ENCODE measurements at places on chromosomes 5 and 9.

- DNase-seq: no peak
Measured at GRCh38 chr5:127235136-127235535, 55.5 kb upstream of the MEGF10 start.

DNA sequence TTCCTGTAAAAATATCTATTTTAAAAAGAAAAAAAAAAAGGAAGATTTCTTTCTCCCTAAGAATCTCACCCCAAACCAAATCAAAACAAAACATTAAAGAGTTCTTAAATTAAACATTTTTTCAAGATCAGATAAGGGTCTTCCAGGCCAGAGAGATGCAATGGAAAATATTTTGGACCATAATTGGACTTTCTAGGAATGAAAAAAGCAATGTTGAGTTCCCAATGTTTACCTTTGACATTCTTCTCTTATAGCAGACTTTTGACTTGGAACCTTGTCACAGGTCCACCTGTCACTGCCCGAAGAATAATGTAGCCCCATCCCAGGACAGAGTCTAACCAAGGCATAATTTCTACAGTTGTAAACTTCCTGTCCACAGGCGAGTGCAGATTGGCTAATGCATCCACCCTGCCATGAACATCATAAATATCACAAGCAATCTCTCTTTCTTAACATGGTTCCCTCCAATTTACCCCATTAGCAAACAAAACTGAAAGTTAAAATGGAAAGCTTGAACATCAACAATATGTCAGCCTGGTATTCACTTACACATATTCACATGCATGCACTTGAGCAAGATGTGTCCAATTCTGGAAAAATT, 121.7 kb upstream of the ZNF366 start:
- no peak for DNase-seq

DNA sequence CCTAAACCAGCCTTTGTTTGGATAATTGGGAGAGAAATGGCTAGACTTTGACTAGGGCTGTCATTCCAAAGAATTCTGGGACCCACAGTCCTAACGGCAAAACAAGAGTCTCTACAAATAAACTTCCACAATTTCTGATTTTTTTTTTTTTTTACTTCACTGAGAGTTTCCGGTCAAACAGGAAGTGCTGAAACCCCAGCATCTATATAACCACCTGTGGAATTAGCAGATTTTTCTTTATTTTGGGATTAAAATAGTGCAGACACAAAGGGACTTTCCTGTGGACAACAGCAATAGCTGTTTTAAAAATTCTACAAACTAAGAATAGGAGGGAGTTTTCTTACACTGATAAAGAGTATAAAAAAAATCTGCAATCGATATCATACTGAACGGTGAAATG, 157.4 kb downstream of the ARSB start:
- no peak for DNase-seq

DNA sequence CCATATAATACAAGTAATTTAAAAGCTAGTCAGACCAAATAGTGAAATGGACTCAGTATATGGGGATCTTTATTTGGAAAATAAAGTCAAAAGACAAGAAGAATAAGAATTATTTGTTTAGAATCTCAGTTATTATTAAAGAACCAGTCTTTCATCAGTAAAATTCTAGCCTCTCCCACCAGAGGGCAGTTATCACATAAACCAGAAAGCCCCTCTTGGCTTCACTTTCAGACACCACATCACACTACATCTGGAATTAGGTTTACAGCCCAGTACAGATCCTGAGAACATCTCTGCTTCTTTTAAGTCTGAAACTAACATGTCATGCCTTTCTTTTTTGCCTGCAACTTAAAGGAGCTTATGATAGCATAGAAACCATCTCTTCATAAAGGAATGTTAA, 12.2 kb upstream of the HSPB3 start:
- no peak for DNase-seq

DNA sequence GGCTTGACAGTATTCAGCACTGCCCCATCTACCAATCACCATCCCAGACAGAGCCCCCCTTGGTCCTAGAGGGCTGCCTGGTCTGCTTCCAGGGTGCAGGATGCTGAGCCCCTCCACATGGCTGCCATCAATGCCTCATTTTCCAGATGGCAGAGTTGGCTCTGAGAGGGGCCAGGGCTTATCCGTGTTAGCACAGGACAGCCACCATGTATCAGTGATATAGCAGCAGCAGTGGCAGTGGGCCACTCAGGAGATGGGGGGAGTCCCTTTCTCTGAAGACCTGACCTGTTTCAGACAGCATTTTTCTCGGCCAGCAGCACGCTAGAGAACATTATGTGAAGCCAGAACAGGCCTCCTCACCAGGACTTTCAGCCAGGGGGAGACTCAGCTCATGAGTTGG, 1.6 kb upstream of the SMIM32 start:
- DNase-seq: no peak

DNA sequence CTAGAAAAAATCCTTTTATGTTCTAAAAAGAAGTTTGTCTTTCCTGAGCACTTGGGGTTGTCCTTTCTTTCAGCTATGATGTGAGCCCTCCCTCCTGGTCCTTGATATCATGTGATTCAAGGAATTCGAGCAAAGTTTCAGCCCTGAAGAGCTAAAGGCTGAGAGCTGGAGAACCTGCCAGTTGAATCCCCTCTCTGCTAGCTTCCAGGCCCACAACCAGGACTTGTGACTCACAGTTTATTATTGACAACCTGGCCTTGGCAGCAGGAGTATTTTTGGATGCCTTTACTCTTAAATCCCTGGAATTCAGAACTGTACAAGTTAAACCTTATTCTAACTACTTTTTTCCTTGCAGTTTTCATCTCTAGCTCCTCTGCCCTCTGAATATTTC, 182.8 kb downstream of the SPOCK1 start:
- no peak for DNase-seq

GRCh38 chr5:29697278-29697677, 1496.2 kb upstream of the CDH6 start:
- no peak for DNase-seq

DNA sequence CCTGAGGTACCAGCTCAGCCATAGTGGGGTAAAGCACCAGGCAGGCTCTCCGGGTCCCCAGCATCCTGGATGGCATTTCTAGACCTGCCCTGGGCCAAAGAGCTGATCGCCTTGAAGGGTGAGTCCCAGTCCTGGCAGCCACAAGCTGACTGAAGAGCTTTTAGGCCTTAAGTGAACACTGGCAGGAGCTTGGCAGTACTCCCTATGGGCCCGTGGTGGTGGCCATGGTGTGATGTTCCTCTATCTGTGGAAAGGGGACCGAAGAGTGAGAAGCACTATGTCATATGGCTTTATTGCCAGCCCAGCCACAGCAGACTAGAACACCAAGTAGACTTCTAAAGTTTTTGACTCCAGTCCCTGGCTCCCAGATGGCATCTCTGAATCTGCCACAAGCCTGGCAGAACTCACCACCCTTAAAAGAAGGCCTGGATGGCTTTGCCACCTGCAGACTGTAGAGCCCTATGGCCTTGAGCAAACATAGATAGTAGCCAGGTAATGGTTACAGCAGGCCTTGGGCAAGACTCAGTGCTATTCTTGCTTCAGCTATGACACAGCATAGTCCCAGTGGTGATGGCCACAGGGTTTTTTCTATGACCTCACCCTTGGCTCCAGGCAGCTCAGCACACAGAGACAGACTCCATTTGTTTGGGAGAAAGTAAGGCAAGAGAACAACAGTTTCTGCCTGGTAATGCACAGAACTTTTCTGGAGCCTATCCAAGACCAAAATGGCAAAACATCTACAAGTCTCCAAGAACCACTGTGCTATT, 801.5 kb upstream of the DMAC1 start:
- DNase-seq: no peak

DNA sequence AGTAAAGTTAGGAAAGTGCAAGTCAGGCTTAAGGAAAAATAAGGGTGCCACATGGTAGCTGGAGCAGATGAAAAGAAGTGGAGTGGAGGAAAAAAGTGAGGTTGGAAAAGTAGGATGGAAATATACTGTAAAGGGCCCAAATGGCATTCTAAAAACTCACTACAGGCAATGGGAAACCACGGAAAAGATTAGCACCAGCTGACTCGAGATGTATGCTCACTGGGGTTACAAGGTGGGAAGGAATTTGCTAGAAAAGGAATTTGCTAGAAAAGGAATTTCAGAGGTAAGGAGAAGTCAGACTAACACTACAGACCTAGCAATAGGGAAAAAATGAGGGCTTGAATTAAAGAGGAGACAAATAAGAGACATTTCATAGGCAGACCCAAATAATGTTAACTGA, 3.6 kb downstream of the PSMD5 start:
- DNase-seq: no peak

DNA sequence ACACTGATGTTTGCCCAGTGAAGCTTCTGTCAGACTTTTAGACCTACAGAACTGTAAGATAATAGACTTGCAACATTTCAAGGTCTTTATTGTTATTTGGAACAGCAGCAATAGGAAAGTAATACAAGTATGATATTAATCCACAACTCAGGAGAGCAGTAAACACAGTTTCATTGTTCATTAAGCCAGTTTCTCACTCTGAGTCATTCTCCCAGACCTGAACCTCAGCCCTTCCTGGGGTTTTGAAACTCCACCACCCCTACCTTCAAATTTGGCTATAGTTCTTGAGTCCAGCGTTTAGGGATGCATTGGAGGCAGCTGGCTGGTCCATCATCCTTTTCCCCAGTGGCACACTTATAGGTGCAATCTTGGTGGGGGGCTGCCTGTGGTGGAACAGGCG, 203.2 kb downstream of the RAB3C start:
- DNase-seq: no peak

DNA sequence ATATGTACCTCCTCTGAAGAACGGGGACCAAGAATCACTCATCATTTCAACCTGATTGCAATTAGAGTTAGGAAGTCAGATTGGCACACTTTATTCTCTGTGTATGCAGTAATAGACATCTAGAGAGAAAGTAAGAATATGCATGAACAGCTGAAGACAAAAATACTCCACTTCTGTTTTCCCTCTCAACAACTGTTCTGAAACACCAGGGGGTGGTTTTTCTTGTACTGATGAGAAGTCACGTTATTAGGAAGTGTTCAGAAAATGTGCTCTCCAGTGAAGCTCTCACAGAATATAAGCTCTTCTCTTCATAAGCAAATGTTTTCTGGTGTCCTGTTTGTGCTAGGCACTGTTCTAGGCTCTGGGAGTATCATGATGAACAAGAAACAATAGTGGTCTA, 531.7 kb upstream of the C9orf72 start:
- DNase-seq: no peak

DNA sequence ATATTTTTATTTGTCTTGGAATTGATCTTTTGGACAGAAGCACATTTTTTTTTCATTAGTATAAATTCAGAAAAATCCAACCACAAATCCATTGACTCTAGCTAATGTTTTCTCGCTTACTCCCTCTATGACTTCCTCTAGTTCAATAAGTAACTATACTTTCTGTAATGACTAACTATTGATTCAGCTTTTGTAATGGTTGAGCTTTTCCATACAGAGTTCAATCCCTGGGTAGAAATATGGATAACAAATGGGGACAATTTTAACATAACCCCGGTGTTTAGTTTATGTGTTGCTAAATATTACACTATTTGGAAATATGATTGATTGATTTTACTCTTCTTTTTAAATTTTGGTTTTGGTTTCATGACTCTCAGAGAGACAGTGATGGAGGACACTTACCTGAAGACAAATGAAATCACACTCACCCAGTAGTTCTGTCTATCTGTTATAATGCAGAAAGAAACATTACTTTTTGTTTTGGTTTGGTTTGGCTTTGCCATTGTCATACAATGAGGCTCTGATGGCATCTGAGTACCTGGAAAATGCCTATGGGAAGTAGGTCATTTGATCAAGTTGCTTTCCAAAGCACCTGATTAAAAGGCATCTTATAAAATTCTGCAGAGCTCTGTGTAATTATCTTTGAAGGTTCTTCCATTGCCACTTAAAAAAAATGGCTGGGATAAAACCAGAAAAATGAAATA, 309.7 kb upstream of the MPDZ start:
- no peak for DNase-seq

DNA sequence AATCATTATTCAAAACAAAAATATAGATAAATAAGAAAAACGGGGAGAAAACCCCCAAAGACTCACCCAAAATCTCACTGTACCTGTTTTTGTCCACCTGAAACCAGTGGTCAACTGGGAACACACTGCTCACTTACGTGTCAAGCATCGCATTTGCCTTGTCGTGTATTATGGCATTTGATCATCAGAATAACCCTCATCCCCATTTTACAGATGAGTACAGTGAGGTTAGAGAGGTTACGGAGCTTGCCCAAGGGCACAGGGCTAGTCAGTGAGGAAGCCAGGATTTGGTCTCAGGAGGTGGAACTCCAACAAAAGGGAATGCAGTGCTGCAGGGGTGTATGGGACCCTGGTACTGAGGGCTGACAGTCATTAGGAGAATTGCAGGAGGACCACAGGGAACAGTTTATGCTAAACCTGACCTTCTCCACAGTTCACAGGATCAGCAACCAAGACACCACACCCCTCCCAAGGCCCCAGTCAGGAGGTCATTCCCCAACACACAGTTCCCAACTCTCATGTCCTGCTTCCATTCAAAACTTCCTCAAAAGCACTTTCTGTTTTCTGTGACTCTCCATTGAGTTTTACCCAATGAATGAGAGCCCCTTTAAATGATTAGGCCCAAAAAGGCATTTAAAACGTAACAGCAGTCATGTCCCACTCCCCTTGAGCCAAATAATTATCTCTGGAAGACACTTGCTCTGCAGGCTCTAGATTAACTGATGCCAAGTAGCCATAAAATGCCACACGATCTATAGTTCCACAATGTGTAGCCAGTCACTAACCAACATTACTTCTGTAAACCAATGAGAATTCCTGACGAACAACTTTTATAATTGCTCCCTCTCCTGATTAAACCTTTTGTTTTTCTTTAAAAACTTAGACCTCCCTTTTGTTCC, 50.8 kb downstream of the CTSL start:
- DNase-seq: no peak

- peak; percentile 7 for DNase-seq
Measured at GRCh38 chr5:52948418-52949076, 40.6 kb upstream of the ITGA2 start.

DNA sequence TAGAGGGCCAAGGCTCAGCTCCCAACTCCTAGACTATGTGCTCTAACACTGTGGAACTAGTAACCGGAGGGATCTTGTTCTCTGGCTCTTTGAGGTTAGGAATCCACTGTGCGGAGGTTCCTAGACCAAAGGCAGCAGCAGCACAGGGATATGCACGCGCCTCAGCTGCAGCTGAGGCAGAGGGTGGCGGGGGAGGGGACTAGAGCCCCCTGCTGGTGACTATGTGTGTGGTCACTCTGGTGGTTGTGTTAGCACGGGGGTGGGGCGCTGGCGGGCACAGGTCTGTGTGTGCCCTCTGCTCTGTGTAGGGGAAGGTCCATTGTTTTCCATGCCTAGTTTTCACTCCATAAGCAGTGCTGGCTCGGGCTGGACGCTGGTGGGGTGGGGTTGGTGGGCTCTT, 458.0 kb upstream of the IZUMO3 start:
- DNase-seq: no peak
